ENCODE measurements at places on chromosomes 16 and 17. TPM values are rescaled to one million over a fixed set of nuclear protein-coding genes. Genes with fewer than 3 reads are reported as not detected.

The MVP gene
- 61.6 TPM for total RNA-seq

The KRTAP4-1 gene
- not detected for total RNA-seq

The RHBDL1 gene
- 2.9 TPM for total RNA-seq

DNA sequence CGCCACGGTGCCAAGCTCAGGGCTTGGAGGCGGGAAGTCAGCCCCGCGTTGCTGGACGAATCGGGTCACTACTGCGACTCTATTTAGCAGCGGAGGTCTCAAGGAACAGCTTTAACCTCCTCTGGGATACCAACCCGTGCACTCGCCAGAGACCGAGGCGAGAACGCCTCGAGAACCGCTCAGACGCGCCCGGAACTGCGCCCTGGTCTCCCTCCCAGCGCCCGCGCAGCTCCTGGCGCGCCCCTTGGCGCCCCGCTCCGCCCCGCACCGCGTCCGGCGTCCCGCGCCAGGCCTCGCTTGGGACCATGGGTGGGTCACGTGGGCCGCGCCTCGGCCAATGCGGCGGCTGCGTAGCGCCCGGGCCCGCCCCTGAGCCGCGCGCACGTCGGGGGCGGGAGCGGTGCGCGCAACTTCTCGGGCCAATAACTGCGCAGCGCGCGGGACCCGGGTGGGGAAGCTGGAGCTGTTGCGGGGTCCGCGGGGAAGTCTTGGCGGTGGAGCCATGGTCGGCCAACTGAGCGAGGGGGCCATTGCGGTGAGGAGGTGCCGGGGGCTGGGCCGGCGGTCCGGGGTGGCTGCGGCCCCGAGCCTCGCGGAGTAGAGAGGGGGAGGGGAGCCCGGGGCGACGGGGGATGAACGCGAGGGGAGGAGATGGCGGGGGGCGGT lies at the start of the genes RPA1 and SMYD4:
Gene RPA1 (plus strand): TSS at position 414 of the 666 bp plus-strand sequence. CDS start 89 bp downstream, at position 503.
Gene SMYD4 (minus strand): TSS at position 311 of the 666 bp plus-strand sequence. CDS start 1,908 bp downstream, outside the sequence.
- peak; percentile 96 for DNase-seq

DNA sequence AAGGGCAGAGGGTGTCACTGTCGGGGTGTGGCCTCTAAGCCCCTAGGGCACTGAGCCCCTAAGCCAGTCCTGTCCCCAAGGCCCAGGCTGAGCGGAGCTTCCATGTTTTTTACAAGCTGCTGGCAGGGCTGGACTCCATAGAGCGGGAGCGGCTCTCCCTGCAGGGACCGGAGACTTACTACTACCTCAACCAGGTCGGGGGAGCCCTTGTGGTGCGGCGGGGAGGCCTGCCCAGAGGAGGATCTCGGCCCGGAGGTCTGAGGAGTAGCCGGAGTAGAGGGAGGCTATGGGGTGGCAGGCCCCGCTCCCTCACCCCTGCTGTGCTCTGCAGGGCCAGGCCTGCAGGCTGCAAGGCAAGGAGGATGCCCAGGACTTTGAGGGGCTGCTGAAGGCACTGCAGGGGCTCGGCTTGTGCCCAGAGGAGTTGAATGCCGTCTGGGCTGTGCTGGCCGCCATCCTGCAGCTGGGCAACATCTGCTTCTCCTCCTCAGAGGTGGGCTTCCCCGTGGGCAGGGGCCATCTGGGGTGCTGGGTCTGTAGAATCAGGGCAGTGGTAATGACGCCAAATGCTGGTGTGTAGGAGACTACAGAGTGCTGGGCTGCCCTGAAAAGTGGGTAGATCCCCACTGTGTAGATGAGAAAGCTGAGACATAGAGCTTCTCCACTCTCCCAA lies 4.9 kb downstream of the MYO15B start:
- DNase-seq, result peak; percentile 41

DNA sequence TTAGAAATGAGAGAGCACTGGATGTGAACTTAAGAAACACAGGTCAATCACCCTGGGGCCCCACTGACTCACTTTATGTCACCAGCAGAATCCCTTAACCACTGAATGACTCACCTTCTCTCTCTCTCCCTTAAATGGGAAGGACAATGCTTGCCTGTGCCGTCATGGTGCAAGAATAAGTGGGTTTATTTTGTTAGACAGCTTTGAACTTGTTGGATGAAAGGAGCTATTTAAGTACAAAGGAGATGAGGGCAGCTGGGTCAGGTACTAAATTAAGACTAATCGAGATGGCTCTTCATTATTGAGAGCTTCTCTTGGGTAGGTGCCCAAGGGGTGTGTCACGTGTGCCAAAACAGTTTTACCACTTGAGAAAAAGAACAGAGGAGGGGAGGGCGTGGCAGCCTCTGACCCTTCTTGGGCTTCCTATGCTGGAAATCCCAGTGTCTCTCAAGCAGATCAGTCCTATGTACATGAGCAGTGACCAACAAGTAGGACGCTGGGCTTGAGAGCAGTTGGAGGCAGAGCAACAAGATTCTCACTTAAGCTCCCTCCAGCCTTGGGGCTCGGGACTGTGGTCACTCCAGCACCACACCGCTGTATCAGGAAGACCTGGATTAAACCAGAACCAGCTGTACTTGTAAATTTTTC lies 6.7 kb upstream of the KRT31 start:
- no peak for DNase-seq

GRCh38 chr17:49191409-49191916 lies 18.9 kb downstream of the GNGT2 start:
- no peak for DNase-seq

GRCh38 chr17:1462164-1463112 lies 6.4 kb upstream of the CRK start:
- DNase-seq, result peak; percentile 51

- DNase-seq, result no peak
Observed at GRCh38 chr17:27895940-27896535, 2.9 kb upstream of the LYRM9 start.

GRCh38 chr17:67151717-67152116 lies 93.3 kb downstream of the HELZ start:
- no peak for DNase-seq

- DNase-seq, result peak; percentile 64
Observed at GRCh38 chr17:77392376-77393273, 251.9 kb downstream of the SEC14L1 start.

DNA sequence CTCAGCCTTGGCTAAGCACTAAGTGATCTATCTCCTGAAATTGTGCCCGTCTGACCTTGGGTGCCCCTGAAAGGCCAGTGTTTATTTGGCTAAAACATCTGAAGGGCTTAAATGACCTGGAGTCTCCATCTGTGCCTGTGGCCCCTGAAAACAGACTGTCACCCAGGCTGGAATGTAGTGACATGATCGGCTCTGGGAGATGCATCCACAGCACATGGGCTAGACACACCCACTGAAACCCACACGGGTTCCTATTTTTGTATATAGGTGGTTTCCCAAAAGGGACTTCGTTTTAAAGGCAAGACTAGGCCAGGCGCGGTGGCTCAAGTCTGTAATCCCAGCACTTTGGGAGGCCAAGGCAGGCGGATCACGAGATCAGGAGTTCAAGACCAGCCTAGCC lies 13.5 kb downstream of the CEP295NL start:
- DNase-seq, result peak; percentile 36
